ENCODE measurements at places on chromosomes 2 and 18. TPM values are rescaled to one million over a fixed set of nuclear protein-coding genes. Genes with fewer than 3 reads are reported as not detected.

FAM237A gene
- not detected for total RNA-seq

PLEK gene
- total RNA-seq = 2.3 TPM

DNA sequence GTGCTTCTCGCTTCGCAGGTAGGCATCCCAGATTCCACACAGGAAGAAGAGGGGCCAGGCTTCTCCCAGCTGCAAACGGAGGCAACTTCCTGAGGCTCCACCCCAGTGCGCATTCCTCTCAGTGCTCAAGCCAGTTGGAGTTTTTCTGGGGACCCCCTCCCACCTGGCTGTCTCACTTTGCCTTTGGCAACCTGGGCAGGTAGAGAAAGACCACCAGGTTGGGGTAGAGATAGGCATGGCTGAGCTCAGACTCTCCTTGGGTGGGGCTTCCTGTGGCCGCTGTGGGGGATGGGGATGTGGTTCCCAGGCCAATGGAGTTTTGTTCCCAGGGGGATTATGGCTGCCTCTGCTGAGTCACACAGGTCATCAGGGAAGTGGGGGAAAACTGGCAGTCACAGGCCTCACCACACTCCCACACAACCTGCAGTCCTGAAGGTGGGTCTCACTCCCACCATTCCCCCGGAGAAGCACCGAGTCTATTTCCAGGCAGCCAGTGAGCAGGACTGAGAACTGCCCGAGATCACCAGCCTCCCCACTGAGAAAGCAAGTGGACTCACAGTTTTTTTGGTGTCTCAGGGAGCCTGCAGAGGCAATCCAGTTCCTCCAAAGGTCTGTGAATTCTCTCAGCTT is 38.1 kb downstream of the SLC39A10 start:
- no peak for DNase-seq

DNA sequence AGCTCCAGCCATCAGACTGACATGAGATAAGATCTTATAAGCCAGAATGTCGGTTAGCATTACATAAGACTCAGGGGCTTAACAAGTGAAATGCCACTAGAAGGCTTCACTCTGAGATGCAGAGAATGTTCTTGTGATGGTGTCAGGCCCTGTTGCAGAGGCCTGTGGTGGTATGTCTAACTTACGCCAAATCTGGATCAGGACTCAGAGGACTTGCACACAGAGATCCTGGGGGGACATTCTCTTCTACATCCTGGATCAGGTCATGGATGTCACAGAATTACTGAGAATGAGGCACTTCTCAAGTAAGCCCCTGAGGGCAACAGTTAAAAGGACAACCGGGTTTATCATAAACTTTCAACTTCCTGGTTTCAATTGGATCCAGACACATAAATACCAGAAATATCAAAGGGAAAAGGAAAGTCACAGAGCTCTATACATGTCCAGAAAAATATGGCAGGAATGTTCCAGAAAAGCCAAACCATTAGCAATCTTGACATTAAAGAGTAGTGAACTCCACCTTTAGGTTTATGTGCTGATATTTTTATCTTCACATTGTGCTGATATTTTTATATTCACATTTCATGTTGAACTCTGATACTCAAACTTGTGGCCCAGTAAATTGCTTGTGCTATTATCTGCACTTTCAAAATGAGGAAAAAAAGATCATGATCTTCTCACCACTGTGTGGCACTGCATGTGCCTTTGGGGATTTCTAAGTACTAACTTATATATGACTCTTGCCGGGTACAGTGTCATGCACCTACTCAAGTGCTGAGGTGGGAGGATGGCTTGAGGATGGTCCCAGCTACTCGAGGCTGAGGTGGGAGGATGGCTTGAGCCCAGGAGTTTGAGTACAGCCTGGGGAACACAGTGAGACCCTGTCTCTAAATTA is 137.5 kb upstream of the RNF152 start:
- no peak for DNase-seq

DNA sequence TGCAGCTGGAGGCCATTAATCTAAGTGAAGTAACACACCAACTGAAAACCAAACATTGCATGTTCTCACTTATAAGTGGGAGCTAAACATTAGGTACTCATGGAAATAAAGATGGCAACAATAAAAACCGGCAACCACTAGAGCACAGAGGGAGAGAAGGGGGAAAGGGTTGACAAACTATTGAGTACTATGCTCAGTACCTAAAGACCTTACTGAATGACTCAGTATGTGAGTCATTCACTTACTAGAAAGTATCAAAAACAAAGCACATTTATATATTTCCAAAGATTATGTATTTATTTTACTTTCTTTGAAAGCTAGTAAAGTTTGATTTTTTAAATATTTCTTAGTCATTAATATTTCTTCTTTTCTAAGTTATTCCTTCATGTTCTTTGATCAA is 48.9 kb downstream of the ZNF385B start:
- no peak for DNase-seq

Data from activated naive CD8-positive, alpha-beta T cell treated with anti-CD3 and anti-CD28 coated beads for 36 hours (primary cell).